Central memory CD8-positive, alpha-beta T cell (primary cell): ENCODE measurements at places on chromosomes 6 and 20.

DNA sequence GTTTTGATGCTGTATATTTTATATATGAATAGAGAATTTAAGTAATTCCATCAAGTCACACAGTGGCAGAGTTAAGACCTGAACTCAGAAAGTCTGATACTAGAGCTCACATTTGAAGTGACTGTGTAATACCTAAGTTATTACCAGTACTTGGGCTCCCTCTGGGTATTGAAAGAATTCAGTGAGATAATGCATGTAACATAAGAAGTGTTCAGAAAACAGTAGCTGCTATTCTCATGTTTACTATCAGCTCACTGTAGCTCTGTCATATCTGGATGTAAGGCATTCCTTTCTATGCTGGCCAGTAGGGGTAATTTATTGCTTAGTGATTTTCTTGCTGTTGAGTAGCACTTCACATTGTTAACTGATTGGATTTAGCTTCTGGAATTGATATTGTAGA lies 44.6 kb downstream of the NKX2-4 start:
- DNase-seq, result no peak

DNA sequence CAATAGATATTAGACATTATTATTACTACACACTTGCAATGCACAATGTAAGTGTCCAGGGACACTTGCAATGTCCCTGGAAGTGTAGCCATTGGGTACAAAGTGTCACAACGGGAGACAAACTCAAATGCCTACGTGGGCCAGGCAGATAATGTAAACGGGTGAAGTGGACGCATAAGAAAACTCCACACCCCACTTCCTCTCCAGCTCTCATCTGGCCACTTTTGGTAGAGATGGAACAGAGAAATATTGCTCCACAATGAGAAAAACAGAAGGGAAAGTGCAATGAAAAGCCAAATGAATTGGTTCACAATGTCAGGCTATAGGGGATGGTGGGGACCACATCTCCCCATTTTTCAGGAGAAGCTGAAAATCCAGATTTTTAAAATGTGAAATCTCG lies 9.4 kb downstream of the SULF2 start:
- DNase-seq, result no peak

- no peak for DNase-seq
Measured at GRCh38 chr6:162068340-162068739, 659.2 kb downstream of the PRKN start.

GRCh38 chr6:84568971-84569370 lies 195.4 kb downstream of the TBX18 start:
- no peak for DNase-seq

DNA sequence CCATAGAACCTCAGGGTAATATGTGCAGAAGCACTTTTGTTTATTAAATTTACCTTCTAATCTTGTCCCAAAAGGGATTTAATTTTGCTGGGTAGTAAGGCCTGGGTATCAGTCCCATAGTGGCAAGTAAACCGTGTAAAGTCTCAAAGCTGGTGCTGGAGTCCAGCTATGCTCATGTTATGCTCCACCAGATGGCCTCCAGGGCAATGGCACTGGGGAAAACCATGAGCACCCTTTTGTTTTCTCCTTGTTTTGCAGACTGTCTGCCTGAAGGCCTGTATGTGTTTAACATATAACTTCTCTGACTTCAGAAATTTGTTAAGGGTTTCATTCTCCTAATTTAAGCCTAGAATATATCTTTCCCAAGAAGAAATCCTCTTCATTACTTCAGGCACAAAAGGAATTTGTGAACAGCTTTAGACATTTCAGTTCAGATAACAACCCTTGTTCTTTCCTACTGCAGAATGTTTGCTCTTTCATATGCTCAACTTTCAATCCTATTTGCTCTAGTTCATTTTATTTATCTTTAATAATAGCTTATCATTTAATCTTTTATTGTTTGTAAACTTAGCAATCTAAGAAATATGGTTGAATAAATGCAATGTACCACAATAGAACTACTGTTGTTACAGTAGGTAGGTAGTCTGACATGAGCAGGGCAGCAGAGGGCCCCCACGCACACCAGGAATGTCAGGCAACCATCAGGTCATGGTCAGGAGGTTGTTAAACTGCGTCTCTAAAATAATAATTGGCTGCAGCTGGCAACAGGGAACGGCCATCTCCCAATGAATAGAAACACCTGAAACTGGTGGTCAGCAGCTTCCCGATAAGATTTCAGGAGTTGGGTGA lies 162.8 kb downstream of the TENT5A start:
- no peak for DNase-seq
